ENCODE measurements at places on chromosomes 13 and 19.

- no peak for DNase-seq
Observed at GRCh38 chr13:31986676-31987470, 44.7 kb upstream of the FRY start.

DNA sequence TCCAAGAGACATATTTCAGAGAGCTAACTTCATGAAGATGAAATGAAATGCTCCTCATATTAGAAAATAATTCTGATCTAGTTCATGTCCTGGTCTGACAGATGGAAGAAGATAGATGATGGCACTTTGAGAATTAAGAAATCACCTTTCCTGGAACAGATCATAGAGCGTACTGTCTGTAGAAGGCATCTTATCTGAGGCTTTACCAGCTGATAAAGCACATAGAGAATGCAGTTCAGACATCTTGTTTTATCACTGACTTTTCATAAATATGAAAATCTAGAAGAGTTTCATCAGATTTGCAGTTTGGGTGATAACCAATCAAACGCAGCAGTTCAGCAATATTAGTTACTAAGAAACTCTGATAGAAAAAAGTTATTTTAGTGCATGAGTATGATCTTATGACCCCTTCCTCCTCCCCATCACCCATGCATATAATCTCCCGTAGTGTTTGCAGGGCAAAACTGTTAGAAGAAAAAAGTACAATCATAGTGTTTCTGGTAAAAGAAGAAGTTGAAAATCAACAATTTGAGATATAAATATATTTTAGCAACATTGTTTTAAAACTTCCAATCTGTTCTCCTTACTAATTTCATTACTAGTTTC is 585.2 kb downstream of the PCDH9 start:
- no peak for DNase-seq

DNA sequence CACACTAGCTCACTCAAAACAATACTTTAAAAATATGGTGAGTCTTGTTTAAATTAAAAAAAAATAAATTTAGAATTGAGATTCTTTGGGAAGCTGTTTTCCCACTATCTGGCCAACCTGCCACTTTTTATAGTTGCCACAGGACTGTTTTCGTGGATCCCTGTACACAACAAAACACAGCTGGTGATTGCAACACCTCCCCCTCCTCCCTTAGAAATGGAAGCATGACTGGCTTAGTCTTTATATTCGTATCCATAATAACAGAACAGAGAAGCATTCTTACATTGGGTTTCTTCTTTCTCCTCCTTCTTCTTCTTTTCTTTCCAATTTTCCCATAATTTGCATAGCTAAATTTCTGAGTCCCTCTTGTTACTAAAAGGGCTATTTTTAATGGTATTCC is 79.5 kb upstream of the GJB6 start:
- DNase-seq: no peak

DNA sequence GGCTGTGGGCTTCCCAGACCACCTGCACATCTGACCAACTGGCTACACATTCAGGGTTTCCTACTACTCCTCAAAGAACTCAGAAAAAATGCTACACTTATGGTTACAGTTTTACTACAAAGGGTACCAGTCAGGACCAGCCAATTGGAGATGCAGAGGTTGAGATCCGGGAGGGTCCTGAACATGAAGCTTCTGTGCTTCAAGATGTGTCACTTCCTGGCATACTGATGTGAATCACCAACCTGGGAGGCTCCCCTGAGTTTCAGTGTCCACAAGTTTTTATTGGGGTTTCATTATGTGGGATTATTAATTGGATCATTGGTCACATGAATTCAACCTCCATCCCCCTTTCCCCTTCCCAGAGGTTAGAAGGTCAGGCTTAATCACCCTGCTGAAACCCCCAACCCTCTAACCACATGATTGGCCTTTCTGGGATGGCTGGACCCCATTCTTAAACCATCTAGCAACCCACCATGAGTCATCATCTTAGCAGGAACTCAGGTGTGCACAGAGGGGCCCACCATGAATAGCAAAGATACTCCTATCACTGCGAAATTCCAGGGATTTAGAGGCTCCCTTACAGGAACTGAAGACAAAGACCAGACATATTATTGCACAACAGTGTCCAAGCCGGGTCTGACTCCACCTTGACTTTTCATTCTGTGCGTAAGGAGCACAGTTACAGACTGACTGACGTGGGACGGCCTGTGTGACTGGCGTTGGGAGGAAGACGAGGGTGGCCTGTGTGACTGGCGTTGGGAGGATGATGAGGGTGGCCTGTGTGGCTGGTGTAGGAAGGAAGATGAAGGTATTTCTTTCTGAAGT is 90.7 kb downstream of the ATP8A2 start:
- no peak for DNase-seq

DNA sequence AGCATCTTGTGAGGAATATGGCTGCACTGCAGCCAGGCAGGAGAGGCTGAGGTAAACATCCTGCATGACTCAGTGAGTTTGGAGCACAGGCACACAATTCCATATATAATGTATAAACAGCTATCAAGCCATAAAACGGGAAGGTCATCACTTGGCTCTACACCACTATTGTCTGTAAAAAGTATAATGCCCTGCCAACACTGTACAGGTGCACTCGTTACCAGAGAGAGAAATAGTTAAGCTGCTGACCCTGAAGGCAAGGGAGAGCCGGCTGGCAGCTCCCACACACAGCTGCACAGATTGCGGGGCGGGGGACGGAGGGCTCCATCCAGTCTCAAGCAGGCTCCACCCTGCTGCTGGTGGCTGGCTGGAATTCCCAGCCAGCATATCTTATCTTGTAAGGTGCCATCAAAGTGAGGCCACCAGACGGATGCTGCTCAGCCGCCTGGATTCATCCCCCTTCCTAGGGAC is 668.1 kb downstream of the SLITRK5 start:
- DNase-seq: peak; percentile 75

DNA sequence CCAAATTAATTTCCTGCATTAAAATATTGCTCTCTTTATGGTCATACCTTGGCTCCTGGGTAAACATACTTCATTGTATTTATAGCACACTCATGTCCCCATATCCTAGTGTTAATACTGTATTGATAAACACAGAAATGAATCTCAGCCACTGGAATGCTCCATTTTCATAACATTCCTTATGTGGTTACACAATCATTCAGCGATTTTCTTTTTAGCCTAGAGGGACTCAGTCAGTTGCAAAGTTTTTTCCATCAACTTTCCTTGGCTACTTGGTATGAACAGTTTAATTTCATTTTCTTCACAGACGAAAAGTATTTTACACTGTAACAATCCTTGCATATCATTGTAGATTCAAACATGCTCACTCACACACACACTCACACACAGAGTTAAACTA is 471.5 kb downstream of the FGF14 start:
- no peak for DNase-seq

- DNase-seq: no peak
Observed at GRCh38 chr13:74006666-74007065, 127.5 kb downstream of the KLF12 start.

DNA sequence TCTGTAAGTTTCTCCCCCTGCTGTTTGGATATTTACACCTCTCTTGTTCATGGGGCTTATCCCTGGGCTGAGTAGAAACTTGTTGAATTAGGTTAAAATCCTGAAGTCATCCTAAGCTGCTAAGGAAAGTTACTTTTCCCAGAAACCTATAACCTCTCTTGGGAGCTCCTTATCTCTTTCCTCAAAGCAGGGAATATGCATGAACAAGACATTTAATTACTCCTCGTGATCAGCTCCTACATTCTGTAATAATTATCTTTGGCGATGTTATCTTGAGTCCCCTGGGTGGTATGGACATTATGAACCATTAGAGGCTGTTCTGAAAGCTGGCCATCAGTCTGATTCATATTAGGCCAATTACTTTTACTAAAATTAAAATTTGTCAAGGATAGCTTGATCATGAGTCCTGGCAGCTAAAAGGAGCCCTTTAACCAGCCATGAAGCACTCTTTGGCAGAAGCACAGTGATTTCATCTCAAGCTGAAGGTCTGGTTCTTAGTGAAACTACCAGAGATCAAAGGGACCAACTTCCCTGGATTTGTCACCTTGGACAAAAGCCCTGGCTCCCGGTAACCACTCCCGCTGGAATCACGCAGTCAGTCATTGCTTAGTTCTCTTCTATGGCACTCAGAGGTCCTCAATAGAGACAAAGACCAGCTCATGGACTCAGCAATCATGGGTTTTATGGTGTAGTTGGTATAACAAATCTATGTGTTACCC is 811.8 kb downstream of the UQCRFS1 start:
- DNase-seq: no peak

GRCh38 chr13:111542530-111543341 is 222.3 kb downstream of the TEX29 start:
- DNase-seq: no peak

GRCh38 chr13:70386919-70387318 is 278.7 kb upstream of the KLHL1 start:
- DNase-seq: no peak

GRCh38 chr19:44072543-44073401 is 813 bp downstream of the ZNF284 start:
- DNase-seq: no peak

DNA sequence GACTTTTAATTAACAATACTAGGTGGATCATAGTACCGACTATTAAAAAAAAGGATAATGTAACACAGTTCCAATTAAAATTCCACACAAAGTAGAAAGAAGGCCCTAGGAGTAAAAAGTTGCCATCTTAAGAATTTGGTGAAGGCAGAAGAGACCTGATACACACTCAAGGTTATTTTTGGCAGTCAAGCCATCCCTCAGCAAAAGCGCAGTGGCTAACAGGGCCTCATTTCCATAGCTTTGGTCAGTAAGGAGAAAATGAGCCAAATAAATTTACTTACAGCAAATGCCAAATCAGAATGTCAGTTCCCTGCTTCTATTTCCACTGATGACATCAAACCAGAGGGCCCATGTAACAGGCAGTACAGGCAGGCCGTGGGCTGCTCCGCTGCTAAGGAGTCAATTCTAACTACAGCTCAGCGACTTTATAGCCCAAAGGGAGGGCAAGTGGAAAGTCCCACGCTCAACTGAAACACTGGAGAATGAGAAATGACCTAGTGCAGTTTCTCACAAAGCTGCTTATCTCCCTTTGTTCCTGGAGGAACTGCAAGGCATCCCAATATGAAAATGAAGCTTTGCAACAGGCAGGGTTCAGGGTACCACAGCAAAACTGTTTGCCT is 6.3 kb downstream of the ARGLU1 start:
- DNase-seq: no peak

- peak; percentile 59 for DNase-seq
Observed at GRCh38 chr19:10602330-10603083, 15.4 kb upstream of the AP1M2 start.

DNA sequence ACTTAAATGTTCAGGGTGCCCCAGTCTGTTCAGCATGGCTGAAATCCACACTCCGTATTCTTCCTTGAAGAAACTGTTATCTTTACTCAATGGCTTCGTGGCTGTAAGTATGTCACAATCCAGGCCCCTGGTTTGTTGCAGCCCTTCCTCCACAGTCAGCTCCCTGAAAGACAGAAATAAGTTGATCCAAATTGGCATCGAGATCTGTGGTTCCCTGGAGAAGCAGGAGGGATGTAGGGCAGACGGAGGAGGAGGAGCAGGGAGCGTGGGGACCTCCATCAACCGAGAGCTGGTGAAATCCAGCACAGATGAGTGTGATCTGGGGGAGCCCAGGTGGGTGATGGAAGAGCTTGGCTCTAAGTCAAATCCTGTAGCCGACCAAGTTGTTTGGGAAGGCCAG is 304 bp downstream of the TSPAN16 start:
- DNase-seq: no peak

DNA sequence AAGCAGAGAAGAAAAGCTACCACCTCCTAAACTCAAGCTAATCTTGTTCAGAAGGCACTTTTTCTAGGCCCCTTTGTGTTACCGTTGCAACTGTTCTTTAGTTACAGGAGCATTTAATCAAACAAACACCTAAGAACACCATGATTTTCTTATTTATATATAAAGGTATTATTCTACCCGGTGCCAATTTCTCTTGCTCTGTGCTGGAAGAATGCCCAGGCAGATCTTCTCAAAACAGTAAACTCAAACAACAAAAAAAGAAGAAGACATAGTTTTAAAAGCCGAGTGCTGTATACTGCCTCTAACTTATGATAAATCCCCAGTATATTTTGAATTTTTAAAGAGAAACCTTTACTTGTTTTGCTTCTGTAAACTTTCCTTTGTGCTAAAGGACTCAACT is 20.4 kb downstream of the SLC7A1 start:
- DNase-seq: no peak

DNA sequence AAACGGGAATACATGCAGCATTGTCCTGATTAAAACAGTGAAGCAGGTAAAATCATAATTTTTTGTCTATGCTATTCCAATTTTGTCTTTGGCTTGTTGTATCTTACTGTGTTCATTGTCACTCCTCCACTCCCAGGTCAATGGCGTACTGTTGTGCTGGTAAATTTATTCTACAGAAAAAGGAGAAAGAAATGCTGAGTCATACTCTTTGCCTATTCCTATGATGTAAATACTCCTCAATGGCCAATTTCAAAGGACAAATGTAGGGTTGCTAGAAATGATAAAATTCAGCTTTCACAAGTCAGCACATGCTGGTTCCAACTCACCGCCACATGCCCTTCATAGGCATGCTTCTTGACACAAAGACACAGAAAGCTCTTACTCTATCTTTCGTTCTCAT is 694.4 kb upstream of the PCDH20 start:
- no peak for DNase-seq

- no peak for DNase-seq
Observed at GRCh38 chr13:61900033-61900432, 484.4 kb upstream of the PCDH20 start.

DNA sequence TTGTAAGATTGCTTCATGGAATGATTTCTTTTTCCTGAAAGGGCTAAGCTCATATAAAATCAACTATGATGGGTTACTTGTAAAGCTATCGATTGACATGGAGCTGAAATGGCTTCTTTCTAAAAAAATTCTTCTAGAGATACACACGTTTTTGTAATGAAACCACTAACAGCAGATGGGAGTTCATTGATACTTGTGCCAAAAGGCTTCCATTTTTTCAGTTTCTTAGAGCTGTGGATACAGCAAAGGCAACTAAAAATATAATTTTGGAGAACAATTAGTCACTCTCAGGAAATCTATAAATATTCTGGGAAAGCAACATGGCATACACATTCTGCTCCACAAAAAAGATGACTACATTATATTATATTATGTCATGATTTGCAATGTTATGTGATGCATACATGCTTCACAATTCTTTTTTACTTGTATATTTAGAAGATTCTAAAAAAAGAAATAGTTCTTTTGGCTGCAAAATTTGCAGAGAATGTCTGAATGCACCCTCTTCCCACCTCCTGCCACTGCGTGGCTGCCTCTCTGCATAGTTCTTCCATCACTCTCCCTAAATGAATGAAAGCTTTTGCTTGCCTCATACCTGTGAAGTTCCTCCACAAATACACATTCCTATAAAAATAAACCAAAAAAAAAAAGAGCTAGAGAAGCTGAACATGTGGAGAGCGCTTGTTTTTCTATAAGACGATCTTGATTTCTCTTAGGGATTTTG is 802.5 kb downstream of the EFNB2 start:
- no peak for DNase-seq

- DNase-seq: no peak
Observed at GRCh38 chr19:11697284-11697855, 41.4 kb downstream of the ZNF823 start.

GRCh38 chr13:77360032-77360685 is 33.3 kb upstream of the MYCBP2 start:
- DNase-seq: no peak

Data from SHP77 (cell line).